ENCODE measurements at places on chromosomes 5 and 9.

DNA sequence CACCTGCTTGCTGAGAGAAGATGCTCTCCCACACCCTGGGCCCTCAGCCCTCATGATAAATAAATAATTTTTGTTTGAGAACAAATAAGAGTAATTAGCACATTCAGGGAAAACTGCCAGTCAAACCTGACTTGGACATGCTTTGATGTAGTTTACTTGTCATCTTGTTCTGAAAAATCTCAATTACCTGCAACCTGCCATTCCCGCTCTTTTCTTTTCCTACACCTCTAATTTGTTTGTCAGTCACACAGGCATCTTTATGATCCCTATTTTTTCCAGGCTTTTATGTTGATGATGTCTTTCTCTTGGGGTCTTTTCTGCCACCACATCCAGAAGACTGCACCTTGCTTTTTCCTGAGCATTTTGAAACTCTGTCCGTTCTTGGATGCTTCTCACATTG lies 28.6 kb upstream of the TGFBI start:
- no peak for DNase-seq

GRCh38 chr5:72651779-72652178 lies 144.6 kb upstream of the ZNF366 start:
- no peak for DNase-seq

- no peak for DNase-seq
These were observed 60.2 kb upstream of the PCSK5 start for GRCh38 chr9:75830303-75830702.

DNA sequence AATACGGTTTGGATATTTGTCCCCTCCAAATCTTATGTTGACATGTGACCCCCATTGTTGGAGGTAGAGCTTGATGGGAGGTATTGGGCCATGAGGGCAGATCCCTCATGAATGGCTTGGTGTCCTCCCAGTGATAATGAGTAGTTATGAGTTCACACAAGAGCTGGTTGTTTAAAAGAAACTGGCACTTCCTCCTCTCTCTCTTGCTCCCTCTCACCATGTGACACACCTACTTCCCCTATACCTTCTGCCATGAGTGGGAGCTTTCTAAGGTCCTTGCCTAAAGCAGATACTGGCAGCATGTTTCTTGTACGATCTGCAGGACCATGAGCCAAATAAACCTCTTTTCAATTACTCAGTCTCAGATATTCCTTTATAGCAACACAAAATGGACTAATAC lies 132.0 kb downstream of the PIK3R1 start:
- no peak for DNase-seq

- DNase-seq, result no peak
These were observed 213.6 kb downstream of the GRIA1 start for GRCh38 chr5:153704110-153704509.

DNA sequence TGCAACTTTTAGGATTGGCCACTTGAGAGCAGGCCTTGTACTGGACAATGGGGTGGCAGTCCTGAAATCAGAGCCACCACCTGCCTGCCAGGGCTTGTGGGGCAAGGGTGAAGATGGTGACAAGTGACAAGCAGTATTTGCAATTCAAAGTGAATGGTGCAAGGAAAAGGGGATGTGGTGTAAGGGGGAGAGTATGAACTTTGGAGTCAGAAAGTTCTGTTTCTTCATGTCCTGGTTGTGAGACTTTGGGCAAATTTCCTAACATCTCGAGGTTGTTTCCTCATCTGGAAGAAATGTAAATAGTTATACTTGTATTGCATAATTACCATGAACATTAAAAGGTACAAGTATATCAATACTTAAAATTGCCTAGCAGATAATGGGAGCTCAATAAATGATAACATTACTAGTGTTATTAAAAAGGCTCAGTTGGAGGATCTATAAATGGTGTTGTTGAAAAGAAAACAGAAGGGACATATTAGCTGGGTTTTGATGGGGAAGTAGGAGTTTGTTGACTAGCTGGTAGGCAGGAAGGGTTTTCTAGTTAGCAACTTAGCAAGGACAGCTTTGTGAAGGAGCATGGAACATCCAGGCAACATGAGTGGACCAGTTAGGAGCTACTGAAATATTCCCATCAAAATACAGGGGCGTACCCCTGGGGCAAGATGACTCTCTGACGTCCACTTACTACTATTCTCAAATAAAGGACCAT lies 21.3 kb upstream of the MEGF9 start:
- DNase-seq, result no peak

All from stimulated activated CD8-positive, alpha-beta memory T cell treated with anti-CD3 and anti-CD28 coated beads, Interleukin-15, amount 100 ng/mL, for 1 hour (primary cell).